RWPE1 (cell line): ENCODE measurements at places on chromosomes 16 and 17.
A peak's percentile ranks its signal among the peaks of the same experiment; 100 is the strongest.

GRCh38 chr17:68531252-68531651 is 19.0 kb downstream of the PRKAR1A start:
- no peak for DNase-seq

DNA sequence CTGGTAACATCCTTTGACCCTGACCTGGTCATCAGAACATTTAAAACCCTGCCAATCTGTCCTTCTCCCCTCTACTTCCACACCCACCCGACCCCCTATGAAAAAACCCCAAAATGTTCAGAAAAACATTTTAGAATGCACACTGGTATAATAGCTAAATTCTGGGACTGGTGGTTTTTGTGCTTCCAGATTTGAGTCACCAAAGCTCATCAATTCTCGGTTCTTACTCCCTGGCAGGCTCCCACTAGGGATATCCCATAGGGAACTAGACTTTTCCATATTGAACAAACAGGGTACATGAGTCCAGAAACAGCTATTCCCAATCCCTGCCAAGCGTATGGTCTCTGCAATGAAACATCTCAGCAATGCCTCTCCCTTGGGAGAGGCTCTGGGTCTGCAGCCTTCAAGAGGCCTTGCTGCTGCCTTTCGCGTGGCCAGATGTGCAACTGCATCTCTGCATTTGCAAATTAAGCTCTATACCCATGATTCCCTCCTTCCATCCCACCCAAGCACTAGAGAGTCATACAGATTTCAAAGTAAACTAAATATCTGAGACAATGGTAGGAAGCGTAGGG is 67.7 kb downstream of the SMG6 start:
- DNase-seq, result no peak

DNA sequence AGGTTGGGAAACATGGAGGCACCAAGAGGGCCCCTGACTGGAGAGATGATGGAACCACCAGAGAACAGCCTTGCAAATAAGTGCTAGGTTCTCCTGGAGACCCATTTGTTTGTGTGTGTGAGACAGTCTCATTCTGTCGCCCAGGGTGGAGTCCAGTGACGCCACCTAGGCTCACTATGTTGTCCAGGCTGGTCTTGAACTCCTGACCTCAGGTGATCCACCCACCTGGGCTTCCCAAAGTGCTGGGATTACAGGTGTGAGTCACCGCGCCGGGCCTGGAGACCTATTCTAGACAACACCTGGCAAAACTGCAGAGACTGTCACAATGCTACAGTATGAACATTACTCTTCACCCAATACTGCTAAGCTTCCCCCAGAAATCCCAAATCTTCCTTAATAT is 1.5 kb downstream of the NPLOC4 start:
- DNase-seq, result no peak

DNA sequence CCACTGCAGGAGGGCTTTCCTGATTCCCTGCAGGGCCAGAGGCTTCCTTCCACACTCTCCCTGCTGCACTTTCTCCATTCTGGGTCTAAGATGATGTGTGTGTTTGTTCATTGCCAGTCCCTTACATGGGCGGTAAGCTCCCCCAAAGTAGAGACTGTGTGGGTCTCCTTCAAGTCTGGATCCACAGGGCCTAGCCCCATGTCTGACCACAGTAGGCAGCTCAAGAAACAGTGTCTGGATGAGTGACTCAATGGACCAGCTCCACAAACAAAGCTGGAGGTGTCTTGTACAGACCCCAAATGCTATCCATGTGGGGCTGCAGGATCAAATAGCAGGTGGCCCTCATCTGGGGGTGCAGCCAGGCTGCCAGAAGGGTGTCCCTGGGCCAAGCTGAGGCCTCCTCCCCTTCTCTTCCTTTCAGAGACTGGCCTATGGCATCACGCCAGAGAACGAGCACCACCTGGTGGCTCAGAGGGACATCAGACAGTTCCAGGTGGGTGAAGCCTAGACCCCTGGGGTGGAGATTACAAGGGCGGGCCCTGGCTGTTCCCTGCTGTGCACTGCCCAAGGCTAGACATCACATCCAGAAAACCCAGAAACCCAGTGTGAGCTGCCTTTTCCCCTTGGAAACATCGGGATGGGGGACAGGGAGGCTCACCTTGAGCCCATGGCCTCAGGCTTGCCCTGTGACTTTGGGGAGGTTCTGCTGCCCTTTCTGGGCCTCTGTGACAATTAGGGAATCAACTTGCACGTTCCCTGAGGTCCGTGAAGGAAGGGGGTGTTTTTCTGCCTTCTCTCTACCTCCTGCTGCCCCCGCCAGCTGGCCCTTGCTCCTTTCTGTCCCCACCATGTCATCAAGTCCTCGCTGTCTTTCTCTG is 45.9 kb downstream of the SLC6A2 start:
- DNase-seq, result peak; percentile 43

DNA sequence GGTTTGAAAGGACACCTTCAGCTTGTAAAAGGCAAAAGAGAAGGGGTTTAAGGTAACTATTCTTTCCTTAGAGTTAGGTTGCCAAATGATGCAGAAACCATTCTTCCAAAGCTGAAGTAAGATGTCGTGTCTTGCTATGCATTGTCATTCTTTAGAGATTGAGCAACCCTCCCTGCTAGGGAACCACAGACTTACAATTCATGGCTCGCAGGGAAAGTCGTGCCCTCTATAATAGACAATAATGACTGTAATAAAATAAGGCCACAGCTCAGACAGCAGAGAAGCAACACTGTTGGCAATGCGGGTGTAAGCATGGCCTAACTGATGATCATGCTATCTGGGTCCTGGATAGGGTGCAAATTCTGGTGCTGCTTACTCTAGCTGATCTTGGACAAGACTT is 129.6 kb upstream of the CDH13 start:
- DNase-seq, result no peak

DNA sequence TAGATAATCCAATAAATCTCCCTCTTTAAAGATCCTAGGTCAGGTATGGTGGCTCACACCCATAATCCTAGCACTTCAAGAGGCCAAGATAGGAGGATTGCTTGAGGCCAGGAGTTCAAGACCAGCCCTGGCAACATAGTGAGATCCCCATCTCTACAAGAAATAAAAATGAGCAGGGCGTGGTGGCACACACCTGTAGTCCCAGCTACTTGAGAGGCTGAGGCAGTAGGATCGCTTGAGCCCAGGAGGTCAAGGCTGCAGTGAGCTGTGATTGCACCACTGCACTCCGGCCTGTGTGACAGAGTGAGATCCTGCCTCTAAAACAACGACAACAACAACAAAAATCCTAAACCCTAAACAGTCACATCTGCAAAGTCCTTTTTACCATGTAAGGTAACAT is 2.0 kb upstream of the CCL22 start:
- DNase-seq, result no peak

DNA sequence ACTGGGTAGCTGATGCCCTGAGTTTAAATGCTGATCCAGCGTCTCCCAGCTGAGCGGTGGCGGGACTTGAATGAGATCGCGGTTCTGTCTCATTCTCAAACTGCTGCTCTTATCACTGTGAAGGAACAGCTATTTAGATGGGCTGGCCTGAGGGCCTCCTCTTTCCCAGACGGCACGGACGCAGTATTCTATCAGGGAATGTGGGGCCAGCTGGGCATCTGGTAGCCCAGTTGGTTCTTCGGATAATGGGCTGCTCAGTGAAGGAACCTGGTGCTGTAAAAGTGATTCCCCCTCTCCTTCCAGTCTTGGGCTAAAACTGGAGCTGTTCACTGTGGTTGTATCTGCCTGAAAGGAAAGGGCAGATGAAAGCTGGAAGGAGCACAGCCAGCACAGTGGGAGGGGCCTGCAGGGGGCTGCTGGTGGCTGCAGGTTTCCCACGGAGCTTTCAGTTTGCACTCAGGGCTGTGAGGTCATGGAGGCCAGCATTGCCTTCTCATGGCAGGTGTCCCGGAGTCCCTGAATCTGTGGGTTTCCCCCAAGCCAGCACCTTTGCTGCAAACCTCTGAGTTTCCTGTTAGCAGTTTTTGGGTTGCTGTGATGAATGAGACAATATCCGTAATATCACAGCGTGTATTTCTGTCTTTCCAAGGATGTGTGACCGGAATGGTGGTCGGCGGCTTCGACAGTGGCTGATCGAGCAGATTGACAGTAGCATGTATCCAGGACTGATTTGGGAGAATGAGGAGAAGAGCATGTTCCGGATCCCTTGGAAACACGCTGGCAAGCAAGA is 3.6 kb downstream of the IRF8 start:
- no peak for DNase-seq

- no peak for DNase-seq
Observed at GRCh38 chr17:10050597-10051101, 145.6 kb upstream of the RCVRN start.

DNA sequence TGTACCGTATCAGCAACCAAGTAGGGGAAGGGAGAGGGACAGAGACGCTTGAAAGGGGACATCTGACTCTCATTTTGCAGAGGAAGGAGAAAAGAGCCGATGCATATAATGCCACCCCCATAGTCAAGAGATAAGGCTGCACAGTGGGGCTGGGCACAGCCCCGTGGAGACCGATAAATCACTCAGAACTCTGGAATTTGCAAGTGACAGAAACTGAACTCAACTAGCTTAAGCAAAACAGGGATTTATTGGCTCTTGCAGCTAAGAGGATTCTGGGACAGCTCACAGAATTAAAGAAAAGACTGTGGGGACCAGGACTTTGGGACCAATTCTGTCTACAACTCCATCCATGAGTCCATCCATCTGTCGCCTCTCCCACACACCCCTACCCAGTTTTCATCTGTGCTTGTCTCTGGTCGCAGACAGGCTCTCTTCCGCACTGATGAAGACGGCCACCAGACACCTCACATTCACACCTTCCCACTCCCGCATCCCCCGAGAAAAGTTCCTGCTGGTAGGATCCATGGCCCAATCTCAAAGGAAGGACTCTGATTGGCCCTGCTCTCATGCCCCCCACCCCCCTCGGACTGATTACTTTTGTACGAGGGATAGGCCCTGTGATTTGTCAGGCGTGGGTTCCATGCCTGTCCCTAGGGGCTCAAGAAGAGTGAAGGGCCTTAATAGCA is 105.9 kb upstream of the RPL38 start:
- DNase-seq, result no peak

GRCh38 chr16:2715519-2715918 is 4.5 kb downstream of the PRSS27 start:
- peak; percentile 48 for DNase-seq

DNA sequence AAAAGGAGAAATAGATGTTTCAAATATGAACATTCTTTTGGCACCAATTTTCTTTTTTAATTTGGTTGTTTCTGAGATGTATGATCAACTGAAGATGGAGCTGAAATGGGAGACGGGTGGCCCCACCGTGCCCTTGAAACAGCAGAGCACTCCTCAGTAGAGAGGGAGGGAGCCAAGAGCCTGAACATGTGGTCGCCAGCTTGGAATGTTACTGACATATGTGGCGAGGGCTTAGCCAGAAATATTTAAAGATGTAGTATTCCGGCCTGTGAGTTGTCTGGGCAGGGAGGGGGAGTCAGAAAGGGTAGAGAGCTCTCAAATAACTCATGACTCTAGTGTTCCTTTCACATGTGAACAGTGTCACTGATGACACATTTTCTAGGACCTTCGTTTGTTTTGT is 13.3 kb upstream of the MRC2 start:
- no peak for DNase-seq

GRCh38 chr17:9533441-9533840 is 42.2 kb downstream of the STX8 start:
- no peak for DNase-seq

DNA sequence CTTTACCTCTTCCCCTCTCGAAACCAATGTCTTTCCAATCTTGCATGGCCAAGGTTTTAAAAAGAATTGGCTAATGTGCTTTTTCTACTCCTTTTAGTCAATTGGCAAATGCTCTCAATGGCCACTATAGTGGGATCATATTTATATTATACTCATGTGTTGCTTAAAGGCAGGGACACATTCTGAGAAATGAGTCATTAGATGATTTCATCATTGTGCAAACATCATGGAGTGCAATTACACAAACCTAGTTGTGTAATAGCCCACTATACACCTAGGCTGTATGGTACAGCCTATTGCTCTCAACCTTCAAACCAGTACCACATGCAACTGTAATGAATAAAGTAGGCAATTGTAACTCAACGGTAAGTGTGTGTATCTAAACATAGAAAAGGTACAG is 180.9 kb downstream of the HS3ST3A1 start:
- DNase-seq, result peak; percentile 62

- DNase-seq, result no peak
Observed at GRCh38 chr17:71337938-71338337, 782.9 kb upstream of the SOX9 start.

DNA sequence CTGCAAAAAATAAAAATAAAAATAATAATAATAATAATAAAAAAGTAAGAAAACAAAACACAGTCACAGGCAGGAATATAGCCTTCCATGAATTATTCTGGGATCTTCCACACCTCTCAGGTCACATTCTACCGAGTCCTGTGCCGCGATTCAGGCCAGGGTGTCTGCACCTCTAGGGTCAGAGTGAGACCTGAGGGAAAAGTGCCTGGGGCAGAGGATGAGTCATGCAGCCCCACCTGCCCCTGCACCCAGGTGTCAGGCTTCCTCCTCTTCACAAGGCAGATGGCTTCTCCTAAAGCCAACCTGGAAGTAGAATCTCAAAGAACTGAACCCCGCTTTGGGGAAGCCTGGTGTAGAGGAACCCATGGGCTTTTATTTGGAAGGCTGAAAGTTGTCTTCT is 283.7 kb downstream of the CPPED1 start:
- peak; percentile 18 for DNase-seq

GRCh38 chr16:11734025-11734652 is 8.5 kb downstream of the TXNDC11 start:
- DNase-seq, result no peak

- DNase-seq, result no peak
Observed at GRCh38 chr17:67041941-67042899, 2.1 kb upstream of the CACNG1 start.

DNA sequence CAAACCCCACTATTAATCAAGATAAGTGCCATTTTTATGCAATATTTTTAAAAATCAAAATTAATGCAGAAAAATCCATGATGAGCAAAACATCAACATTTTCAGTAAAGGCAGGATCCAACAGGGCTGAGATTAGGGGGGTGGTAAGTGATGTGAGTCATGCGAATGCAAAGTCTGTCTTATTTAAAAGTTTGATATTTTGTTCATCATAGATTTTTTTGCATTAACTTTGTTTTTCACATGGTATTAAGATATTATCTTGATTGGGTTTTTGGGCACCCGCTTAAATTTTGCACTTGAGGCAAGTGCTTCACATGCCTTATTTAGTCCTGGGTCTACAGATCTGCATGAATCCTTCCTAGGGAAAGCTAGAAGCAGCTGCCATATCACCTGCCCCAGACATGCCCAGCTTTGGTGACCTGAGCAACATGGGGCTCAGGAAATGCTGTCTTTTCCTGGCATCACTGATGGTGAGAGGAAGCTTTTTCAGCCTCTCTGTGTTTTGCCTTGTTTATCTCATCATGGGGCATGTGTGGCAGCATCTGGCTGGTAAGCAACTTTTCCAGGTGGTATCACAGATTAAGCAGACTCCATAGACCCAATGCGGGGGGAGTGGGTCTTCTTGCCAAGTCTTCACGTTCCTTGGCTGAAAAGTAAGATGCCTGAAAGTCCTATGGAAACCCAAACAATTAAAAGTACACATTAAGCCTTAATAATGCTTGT is 57.6 kb upstream of the NFAT5 start:
- no peak for DNase-seq

DNA sequence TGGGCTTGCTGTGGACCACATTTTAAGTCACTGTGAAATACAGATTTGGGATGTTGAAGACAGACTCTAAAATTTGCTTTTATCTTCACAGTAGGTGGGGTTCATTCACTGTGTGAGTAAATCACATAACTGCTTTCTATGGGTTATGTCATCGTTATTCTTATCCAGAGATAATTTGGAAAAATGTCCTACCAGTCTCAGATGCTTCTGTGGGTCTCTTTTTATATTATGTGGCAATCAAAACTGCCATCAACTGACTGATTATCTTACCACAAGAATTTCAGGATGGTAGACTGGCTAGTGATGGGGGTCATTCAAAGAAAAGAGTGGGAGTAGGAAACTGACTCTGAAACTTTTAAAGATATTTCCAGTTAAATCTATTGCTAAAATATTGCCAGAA is 3.1 kb downstream of the HSBP1 start:
- DNase-seq, result no peak
